Heart right ventricle (tissue), 16 donors: ENCODE measurements at places on chromosomes 2 and 18. TPM values are rescaled to one million over a fixed set of nuclear protein-coding genes. Genes with fewer than 3 reads are reported as not detected.

DNA sequence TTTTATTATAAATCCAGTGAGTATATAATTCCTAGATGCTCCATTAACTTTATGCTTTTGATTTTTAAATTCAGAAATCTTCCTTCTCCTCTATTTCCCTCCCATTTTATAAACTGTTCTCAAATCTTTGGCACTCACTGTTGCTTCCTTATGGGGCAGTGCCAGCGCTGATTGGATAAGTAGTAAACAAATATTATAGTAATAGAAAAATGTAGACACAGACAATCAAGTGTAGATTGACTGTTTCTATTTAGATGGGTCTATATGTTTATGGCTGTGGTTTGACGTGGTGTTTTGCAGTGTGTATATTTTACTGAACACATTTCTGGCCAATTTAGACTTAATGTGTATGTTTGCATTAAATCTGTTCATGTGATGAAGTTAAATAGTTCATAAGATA lies 36.6 kb downstream of the LYPD6B start:
- no peak overlapping the region for H3K27ac ChIP-seq
- DNase-seq = no peak
- no peaks in the 10 kb centered on the region for H3K36me3 ChIP-seq
- no peaks in the 10 kb centered on the region for H3K27me3 ChIP-seq

GRCh38 chr2:82198809-82199492 lies 1894.4 kb upstream of the LRRTM1 start:
- no peaks in the 10 kb centered on the region for H3K27me3 ChIP-seq
- H3K27ac ChIP-seq = no peak overlapping the region
- H3K4me3 ChIP-seq = no peak overlapping the region
- DNase-seq = no peak

- DNase-seq = no peak
- no peaks in the 10 kb centered on the region for H3K27me3 ChIP-seq
- peaks cover 58% of the 10 kb centered on the region for H3K36me3 ChIP-seq
- H3K4me3 ChIP-seq = no peak overlapping the region
- peaks cover 14% of the 10 kb centered on the region for H3K4me1 ChIP-seq
- H3K27ac ChIP-seq = no peak overlapping the region
These were observed 10.6 kb downstream of the SEC11C start for GRCh38 chr18:59150236-59150635.

DNA sequence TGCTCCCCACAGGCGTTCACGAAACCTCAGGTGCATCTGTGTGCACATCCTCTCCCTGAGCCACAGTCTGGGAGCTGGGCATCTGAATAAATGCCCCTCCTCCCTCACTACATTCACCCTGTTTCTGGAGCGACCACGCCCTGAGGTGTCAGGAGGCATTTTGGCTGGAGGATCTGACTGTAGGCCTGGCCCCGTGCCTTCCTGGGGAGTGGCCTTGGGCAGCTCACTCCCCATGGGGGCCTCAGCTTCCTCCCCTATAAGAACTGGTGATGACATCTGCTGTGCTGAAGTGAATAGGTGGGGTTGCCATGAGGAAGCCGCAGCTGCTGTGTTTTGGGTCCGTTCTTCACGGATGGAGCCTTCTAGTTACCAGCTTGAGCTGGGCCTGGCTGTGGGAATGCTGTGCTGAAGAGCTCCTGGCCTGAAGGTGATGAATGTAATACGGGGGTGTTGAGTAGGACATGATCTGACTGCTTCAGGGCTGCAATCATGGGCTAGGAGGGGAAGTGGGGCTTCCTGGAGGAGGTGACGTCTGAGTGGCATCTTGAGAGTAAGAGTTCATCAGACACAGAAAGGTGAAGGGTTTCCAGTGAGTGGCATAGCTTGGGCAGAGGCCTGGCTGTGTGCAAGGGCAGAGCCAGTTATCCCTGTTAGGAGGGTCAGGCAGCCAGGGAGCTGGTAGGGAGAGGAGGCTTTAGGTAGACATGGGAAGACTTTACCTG lies 58.2 kb downstream of the GLI2 start:
- H3K4me3 ChIP-seq = no peak overlapping the region
- H3K4me1 ChIP-seq = no peaks in the 10 kb centered on the region
- DNase-seq = no peak
- H3K27ac ChIP-seq = no peak overlapping the region

GRCh38 chr18:77205769-77206168 lies 43.9 kb upstream of the GALR1 start:
- H3K27me3 ChIP-seq = no peaks in the 10 kb centered on the region
- peaks cover 28% of the 10 kb centered on the region for H3K4me1 ChIP-seq
- no peak for DNase-seq

GRCh38 chr2:199590321-199591203 lies 132.8 kb upstream of the SATB2 start:
- H3K4me3 ChIP-seq = no peak overlapping the region
- H3K27ac ChIP-seq = no peak overlapping the region
- H3K27me3 ChIP-seq = no peaks in the 10 kb centered on the region
- DNase-seq = no peak
- no peaks in the 10 kb centered on the region for H3K4me1 ChIP-seq

GRCh38 chr2:95058989-95059641 lies 33.6 kb downstream of the MAL start:
- DNase-seq = no peak
- H3K27ac ChIP-seq = no peak overlapping the region
- H3K27me3 ChIP-seq = peaks cover 29% of the 10 kb centered on the region
- no peaks in the 10 kb centered on the region for H3K36me3 ChIP-seq
- H3K4me1 ChIP-seq = no peaks in the 10 kb centered on the region

DNA sequence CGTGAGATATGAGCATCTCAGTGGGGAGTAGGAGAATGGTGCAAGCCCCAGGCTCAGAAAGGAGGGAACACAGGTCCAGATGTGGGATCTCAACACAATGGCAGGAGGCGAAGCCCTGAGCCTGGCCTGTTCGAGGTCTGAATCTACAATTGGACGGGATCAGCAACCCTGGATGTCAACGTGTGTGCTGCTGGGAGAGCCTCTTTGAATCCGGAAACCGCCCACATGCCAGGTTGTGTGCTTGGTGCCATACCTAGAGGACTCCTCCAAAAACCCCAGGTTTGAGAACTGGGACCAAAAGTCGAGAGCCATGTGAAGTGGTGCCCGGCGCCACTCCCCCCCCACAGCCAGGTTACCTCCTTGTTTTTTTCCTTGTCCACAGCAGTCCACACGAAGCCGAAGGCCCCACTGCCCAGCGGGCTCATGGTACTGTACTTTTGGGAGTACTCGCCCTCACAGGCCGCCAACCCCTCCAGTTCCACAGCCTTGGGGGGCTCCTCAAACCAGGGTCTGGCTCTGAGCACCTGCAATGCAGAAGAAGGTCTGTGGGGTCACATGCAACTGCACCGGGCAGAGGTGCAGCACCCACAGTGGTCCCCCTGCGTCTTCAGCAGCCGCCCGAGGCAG lies 20.4 kb upstream of the MTERF4 start:
- H3K4me1 ChIP-seq = no peaks in the 10 kb centered on the region
- H3K27ac ChIP-seq = no peak overlapping the region

GRCh38 chr2:17899871-17900270 lies 21.4 kb downstream of the KCNS3 start:
- H3K36me3 ChIP-seq = no peaks in the 10 kb centered on the region
- no peak for DNase-seq
- H3K4me1 ChIP-seq = no peaks in the 10 kb centered on the region
- no peak overlapping the region for H3K27ac ChIP-seq
- H3K4me3 ChIP-seq = no peak overlapping the region
- no peaks in the 10 kb centered on the region for H3K27me3 ChIP-seq

- H3K36me3 ChIP-seq = no peaks in the 10 kb centered on the region
- H3K4me3 ChIP-seq = peak overlapping the region; percentile 95
- H3K4me1 ChIP-seq = peaks cover 8% of the 10 kb centered on the region
- H3K27ac ChIP-seq = peak overlapping the region; percentile 99
These were observed 214.1 kb upstream of the STON1 start for GRCh38 chr2:48315896-48316194.

DNA sequence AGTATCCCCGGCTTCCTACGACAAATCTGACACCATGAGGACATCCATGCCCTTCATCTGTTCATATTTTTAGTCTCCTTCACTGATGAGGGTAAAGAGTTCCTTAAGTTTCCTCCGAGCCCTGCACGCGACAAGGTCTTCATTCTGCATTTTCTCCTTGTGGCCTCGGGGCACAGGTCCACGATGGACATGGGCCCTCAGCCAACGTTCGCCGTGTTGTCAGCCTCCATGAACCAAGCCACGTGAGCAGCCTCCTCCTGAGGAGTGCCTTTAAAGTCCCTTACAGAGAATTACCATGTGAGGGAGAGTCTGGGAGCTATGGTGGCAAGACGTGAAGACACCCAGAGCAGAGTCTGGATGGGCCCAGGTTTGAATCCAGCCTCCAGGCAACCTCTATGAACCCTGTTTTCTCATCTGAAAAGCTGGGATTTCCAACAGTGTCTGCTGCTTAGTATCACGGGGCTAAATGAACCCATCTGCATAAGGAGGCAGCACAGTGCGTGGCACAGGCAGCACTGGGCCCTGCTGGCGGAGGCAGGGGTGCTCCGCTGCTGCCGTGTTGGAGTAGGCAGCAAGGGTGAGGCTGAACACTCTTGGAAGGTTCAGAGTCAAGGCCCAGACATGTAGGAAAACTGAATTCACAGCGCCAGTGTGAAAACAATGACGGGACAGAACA lies 54.1 kb downstream of the EIPR1 start:
- H3K27ac ChIP-seq = no peak overlapping the region
- no peaks in the 10 kb centered on the region for H3K27me3 ChIP-seq
- H3K4me1 ChIP-seq = no peaks in the 10 kb centered on the region
- no peak for DNase-seq
- H3K4me3 ChIP-seq = no peak overlapping the region

- H3K4me1 ChIP-seq = no peaks in the 10 kb centered on the region
- DNase-seq = no peak
- peaks cover 11% of the 10 kb centered on the region for H3K27me3 ChIP-seq
These were observed 127.6 kb upstream of the HNMT start for GRCh38 chr2:137836671-137837070.

- H3K4me1 ChIP-seq = peaks cover 16% of the 10 kb centered on the region
- DNase-seq = no peak
- H3K36me3 ChIP-seq = no peaks in the 10 kb centered on the region
- H3K4me3 ChIP-seq = no peak overlapping the region
These were observed 155.3 kb downstream of the BABAM2 start for GRCh38 chr2:28045676-28046351.

DNA sequence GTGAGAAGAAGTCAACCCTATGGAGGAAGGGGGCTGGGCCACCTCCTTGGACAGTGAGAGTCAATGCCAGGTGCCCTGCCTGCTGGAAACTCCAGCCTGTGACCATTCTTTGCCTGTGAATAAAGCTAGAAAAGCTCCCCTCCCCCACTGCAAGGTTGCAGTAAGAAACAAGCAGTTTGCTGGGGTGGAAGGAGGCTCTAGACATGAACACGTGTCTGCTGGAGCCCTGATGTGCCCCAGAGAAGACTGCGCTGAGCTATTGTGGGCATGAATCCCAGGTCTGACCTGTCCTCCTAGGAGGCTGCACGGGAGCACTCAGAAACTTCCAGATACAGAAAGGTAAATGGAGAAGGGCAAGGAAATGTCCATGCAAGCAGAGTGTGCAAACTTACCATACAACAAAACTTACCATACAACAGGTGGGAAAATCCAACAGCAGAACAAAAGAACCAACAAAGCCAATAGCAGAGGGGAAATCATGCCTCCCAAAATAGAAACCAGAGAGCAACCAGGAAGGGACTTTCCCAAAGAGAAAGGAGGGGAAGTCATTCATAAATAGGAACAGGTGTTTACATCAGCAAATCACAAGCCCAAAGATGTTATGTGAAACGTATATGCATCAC lies 278.7 kb downstream of the BCL2 start:
- H3K27me3 ChIP-seq = no peaks in the 10 kb centered on the region
- H3K36me3 ChIP-seq = no peaks in the 10 kb centered on the region
- H3K27ac ChIP-seq = no peak overlapping the region
- DNase-seq = no peak
- no peak overlapping the region for H3K4me3 ChIP-seq

GRCh38 chr2:61196671-61197070 lies 34.7 kb downstream of the C2orf74 start:
- no peaks in the 10 kb centered on the region for H3K4me1 ChIP-seq
- no peaks in the 10 kb centered on the region for H3K27me3 ChIP-seq
- H3K27ac ChIP-seq = no peak overlapping the region
- no peaks in the 10 kb centered on the region for H3K36me3 ChIP-seq
- DNase-seq = no peak

- no peaks in the 10 kb centered on the region for H3K36me3 ChIP-seq
- H3K27me3 ChIP-seq = no peaks in the 10 kb centered on the region
- H3K4me3 ChIP-seq = no peak overlapping the region
- H3K4me1 ChIP-seq = no peaks in the 10 kb centered on the region
- H3K27ac ChIP-seq = no peak overlapping the region
- DNase-seq = no peak
These were observed 67.7 kb upstream of the COL5A2 start for GRCh38 chr2:189247276-189247675.

DNA sequence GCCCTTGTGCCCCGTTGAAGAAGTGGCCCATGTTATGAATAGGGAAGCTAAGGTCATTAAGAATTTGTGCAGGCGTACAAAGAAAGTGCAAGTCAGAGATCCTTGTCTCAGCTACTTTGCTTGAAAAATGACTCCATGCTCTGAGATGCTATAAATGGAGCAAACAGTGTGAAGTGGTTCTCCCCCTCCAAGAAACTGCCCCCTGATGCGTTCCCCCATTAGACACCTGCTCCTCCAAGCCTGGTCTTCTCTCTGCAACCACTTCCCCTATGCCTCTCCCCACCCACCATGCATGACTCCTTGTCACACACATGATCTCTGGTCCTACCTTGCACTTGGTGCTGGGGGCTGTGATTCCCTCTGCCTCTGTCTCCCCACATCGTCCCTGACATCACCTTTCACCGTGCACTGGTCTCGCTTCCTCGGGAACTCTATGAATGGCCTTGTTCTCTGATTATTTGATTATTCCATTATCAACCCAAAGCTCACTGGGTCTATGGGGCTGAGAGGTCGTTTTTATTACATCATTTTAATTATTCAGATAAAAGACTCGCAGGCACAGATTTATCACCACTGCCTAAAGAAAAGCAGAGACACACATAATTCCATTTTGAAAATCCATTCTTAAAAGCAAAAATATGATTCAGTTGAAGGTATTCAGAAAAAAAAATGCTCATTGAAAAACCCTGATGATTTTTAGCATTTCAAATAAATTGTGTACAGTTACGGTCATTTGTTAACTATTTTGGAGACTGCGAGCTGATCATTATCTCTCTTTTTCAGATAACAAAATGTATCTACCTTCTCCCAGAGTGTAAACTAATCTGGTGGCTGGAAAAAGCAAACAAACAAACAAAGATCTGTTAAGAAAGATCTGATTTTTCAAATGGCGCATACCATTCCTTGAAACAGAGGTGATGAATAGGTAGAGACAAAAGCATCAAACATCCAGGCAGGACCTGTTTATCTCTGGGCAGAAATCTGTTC lies 294.9 kb downstream of the SOX11 start:
- no peak for DNase-seq
- H3K4me3 ChIP-seq = no peak overlapping the region
- H3K4me1 ChIP-seq = no peaks in the 10 kb centered on the region
- H3K27me3 ChIP-seq = peaks cover 9% of the 10 kb centered on the region

The SLC35F5 gene
- total RNA-seq = 67.1 TPM

The ABHD3 gene
- 2.2 TPM for total RNA-seq

The GALNT3 gene
- total RNA-seq = 0.32 TPM

The UGT1A3 gene
- not detected for total RNA-seq

The SPATA3 gene
- total RNA-seq = not detected

The ACVR1C gene
- total RNA-seq = 0.30 TPM
